Right ventricle myocardium superior (tissue), 1 donor: ENCODE measurements at places on chromosomes 2 and 18. TPM values are rescaled to one million over a fixed set of nuclear protein-coding genes. Genes with fewer than 3 reads are reported as not detected.

GRCh38 chr2:237879058-237879430, 19.6 kb downstream of the RAMP1 start:
- no peak for DNase-seq

- no peak for DNase-seq
Measured at GRCh38 chr2:220785178-220785577, 786.9 kb downstream of the EPHA4 start.

GRCh38 chr18:58822944-58823343, 41.7 kb upstream of the ZNF532 start:
- no peak for DNase-seq

GRCh38 chr2:153935511-153935910, 63.8 kb downstream of the GALNT13 start:
- DNase-seq: no peak

GRCh38 chr18:68414407-68414806, 300.5 kb downstream of the TMX3 start:
- no peak for DNase-seq

- no peak for DNase-seq
Measured at GRCh38 chr2:44743473-44743872, 198.0 kb upstream of the SIX3 start.

DNA sequence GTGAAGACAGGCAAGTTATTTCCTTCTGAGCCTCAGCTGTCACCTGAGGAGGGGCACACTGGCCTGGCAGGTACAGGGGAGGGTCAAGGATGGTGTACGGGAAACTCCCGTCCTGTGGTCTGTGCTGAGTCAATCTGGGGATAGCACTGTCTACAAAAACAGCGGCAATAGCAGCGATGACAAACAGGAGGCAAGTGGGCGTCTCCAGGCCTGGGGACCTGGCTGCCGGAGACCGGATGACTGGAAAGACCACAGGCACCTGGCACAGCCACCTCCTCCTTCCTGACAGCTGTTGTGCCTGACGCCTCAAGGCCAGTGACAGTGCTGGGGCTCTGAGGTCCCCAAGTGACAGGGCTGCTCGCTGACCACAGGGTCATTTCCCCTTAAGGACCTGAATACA, 202.1 kb upstream of the HS6ST1 start:
- DNase-seq: no peak

DNA sequence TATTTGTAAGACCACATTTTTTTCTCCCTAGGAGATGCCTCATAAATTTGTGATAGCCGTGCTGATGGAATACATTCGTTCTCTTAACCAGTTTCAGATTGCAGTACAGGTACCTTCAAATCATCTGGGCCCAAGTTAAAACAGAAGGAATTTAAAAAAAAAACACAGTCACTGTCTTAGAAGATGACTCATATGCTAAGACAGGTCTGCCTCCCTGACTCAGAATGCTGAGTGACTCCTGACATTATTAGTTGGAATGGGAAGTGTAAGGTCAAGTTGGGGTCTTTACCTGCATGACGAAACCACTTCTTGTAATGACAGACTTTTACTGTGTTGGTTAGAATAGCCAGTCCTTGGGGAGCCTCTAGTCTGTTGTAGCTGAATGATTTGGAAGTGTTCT, 26.3 kb downstream of the RMC1 start:
- DNase-seq: no peak

DNA sequence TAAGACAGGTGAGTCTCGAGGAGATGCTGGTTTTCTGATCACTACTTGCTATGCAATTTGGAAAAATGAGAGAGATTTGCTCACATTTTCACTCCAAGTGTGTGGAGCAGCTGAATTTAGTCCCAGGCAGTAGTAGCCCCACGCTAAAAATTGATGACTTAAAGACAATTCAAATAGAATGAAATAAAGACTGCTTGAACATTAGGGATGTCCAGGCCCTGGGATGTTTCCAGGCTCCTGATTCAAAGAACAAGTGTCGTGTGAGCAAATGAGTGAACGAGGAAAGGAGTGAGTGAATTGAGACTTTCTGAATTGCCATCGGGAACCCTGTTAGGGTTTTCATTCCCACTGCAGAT, 37.3 kb upstream of the MRPL19 start:
- DNase-seq: no peak

- peak; percentile 47 for DNase-seq
Measured at GRCh38 chr2:137888845-137889244, 75.4 kb upstream of the HNMT start.

DNA sequence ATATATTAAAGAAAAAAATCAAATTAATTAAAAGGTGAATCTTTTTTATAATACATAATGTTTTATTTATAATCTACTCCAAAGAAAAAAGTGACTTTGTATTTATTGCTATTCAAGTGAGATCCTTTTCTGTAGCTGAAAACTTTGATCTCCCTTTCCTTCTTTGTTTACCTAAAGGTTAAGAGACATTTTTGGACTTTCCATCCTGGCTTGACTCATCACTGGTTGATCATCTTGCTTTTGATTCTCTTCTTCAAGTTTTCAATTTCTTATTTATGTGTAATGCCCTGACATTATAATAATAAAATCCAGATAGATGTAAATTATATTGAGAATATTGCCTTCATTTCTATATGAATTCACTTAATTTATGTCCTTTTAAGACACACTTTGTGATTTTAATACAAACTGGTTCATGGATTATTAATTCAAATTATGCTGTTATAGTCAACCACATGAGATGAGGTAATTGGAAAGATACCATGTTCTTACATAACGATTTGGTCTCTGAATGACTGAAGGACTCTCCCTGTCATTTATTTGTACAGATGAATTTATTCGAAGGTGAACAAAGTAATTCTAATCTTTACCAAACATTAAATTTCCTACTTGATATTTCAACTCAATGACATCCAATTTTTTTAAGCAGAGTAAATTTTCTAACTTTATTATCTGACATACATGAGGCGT, 184.4 kb downstream of the TGIF1 start:
- no peak for DNase-seq

DNA sequence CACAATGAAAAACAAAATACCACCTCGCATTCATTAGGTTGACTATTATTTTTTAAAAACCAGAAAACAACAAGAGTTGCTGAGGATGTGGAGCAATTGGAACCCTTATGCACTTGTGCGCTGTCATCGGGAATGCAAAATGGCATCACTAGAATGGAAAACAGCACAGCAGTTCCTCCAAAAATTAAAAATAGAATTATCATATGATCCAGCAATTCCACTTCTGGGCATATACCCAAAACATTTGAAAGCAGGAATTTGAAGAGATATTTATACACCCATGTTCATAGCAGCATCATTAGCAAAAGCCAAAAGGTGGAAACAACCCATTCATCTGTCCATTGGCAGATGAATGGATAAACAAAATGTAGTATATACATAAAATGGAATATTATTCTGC, 11.9 kb upstream of the NMUR1 start:
- DNase-seq: no peak

- DNase-seq: no peak
Measured at GRCh38 chr2:6914828-6915227, 2.4 kb upstream of the RNF144A start.

DNA sequence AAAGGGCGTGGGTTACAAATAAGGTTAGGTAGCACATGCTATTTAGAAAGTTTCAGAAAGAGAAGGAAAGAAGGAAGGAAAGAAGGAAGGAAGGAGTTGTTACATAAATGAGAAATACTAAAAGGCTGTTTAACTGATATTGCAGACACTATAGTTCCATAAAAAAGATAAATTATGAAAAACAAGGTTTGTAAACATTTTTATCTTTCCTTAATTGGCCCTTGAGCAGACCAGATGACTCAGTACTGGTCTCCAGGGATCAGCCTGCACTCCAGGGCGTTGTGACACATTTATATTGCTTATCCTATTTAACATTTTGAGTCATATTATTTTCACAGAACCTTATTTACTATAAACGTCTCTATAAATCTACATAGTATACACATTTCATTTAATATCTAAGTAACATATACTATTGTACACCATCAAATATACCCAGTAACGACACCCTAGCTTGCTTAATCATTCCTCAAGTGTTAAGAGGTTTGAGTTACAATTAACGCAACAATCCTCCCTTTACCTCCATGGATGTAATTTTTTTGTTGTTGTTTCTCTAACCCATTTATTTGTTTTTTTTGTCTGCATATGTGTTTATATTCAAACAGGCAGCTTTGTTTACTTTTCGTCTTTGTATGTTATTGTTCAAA, 2.8 kb upstream of the RAB31 start:
- DNase-seq: no peak

- DNase-seq: no peak
Measured at GRCh38 chr18:57890266-57890665, 87.2 kb upstream of the ATP8B1 start.

- DNase-seq: no peak
Measured at GRCh38 chr2:62354771-62355561, 151.0 kb downstream of the TMEM17 start.

GRCh38 chr2:216107760-216108159, 1.4 kb upstream of the XRCC5 start:
- DNase-seq: no peak

Gene PJVK
- 1.0 TPM for total RNA-seq

Gene DLX1
- not detected for total RNA-seq

Gene PROKR1
- not detected for total RNA-seq

Gene BOLL
- not detected for total RNA-seq

Gene KIAA2012
- not detected for total RNA-seq

Gene LRP1B
- total RNA-seq: 0.08 TPM

Gene RNPEPL1
- 89.5 TPM for total RNA-seq

Gene FAM168B
- 83.6 TPM for total RNA-seq

Gene NAT8
- not detected for total RNA-seq

Gene GCC2
- total RNA-seq: 22.7 TPM

Gene PDE1A
- total RNA-seq: 11.4 TPM

Gene TWIST2
- total RNA-seq: 1.9 TPM

Gene CABLES1
- 3.3 TPM for total RNA-seq

Gene ANKRD30BL
- total RNA-seq: not detected

Gene GPR39
- not detected for total RNA-seq
